ENCODE measurements at places on chromosomes 7 and 10. TPM values are rescaled to one million over a fixed set of nuclear protein-coding genes. Genes with fewer than 3 reads are reported as not detected.

DNA sequence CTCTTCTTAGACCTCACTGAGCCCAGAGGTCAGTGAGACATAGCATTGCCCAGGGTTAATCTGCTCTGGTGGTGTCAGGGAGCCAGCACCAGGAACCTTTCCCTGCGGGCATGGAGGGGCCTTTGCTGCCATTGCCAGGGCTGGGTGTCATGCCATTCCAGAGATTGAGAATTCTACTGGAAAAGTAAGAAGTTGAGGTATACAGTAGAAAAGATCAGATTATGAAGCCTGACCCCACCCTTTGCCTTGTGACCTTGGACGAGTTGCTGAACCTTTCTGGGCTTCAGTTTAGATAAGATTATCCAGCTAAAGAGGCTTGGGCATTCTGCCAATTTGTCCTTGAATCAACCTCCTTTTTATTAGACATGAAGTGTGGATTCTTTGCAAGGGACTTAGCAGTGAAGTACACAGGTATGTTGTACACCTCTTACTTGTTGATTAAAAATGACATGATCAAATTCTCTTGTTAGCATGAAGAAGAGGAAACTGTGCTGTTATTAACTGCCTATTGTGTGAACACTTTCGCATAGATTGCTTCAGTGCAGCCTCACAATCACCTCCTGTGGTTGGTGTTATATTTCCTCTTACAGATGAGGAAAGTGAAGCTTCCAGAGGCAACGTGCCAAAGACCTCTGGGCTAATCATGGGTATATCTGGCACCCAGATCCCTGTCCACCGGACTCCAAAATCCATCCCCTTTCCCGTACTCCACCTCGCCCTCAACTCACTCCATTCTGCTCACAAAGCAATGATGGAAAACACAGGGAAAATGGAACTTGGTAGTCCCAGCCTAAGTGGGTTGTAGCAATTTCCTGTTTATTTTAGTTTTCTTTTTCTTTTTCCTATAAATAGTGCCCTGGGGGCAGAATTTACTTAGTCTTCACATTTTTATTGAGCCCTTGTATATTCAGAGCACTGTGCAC is 151.3 kb downstream of the CAMK1D start:
- H3K4me1 ChIP-seq = peaks cover 41% of the 10 kb centered on the region
- H3K27ac ChIP-seq = no peak overlapping the region
- peak; percentile 53 for DNase-seq
- H3K36me3 ChIP-seq = no peaks in the 10 kb centered on the region
- no peaks in the 10 kb centered on the region for H3K27me3 ChIP-seq

DNA sequence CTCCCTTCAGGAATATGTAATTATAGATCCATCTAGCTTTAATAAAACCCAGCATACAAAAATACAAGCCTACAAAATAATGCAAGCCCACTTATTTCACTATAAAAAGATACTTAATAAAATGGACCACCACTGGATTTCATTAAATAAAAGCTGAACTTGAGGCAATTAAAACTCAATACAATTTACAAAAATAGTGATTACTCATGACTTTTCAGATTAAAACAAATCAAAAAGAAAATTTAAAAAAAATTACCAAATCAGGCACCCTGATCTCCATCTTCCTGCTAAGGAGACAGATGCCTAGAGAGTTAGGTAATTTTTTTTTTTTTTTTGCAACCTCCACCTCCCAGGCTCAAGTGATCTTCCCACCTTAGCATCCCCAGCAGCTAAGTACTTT is 41.8 kb downstream of the PRTFDC1 start:
- no peak for DNase-seq
- no peaks in the 10 kb centered on the region for H3K4me1 ChIP-seq
- no peak overlapping the region for H3K4me3 ChIP-seq

DNA sequence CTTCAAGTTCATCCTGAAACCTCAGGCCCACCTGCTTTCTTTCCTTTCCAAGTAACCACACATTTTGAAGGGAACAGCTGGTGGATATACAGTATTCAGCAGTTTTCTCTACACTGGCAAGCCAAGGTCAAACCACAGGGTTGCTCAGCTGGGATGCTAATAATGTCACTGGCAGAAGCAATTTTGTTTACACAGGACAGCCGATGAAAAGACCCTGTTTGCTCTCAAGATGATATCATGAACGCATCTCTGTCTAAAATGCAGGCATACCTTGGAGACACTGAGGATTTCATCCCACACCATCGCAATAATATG is 186.2 kb downstream of the USP6NL start:
- H3K4me1 ChIP-seq = no peaks in the 10 kb centered on the region
- no peak for DNase-seq
- no peaks in the 10 kb centered on the region for H3K36me3 ChIP-seq
- H3K4me3 ChIP-seq = no peak overlapping the region
- no peak overlapping the region for H3K27ac ChIP-seq

- no peaks in the 10 kb centered on the region for H3K36me3 ChIP-seq
- no peaks in the 10 kb centered on the region for H3K27me3 ChIP-seq
- no peak overlapping the region for H3K27ac ChIP-seq
- H3K4me3 ChIP-seq = no peak overlapping the region
Observed at GRCh38 chr10:57260175-57260574, 899.1 kb upstream of the ZWINT start.

- no peak overlapping the region for H3K27ac ChIP-seq
- no peaks in the 10 kb centered on the region for H3K36me3 ChIP-seq
- H3K4me3 ChIP-seq = no peak overlapping the region
- H3K27me3 ChIP-seq = no peaks in the 10 kb centered on the region
- no peaks in the 10 kb centered on the region for H3K4me1 ChIP-seq
Observed at GRCh38 chr7:82678259-82678658, 234.7 kb upstream of the CACNA2D1 start.

DNA sequence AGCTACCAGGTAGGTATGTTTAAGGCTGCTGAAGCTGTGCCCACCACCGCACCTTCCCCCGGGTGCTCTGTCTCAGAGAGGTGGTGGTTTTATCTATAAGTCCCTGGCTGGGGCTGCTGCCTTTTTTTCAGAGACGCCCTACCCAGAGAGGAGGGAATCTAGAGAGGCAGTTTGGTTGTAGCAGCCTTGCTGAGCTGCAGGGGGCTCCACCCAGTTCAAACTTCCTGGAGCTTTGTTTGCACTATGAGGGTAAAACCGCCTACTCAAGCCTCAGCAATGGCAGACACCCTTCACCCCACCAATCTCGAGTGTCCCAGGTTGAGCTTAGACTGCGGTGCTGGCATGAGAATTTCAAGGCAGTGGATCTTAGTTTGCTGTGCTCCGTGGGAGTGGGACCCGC is 43.6 kb upstream of the CYP2C18 start:
- no peak overlapping the region for H3K27ac ChIP-seq
- no peaks in the 10 kb centered on the region for H3K27me3 ChIP-seq
- H3K36me3 ChIP-seq = no peaks in the 10 kb centered on the region
- no peaks in the 10 kb centered on the region for H3K4me1 ChIP-seq
- H3K4me3 ChIP-seq = no peak overlapping the region

DNA sequence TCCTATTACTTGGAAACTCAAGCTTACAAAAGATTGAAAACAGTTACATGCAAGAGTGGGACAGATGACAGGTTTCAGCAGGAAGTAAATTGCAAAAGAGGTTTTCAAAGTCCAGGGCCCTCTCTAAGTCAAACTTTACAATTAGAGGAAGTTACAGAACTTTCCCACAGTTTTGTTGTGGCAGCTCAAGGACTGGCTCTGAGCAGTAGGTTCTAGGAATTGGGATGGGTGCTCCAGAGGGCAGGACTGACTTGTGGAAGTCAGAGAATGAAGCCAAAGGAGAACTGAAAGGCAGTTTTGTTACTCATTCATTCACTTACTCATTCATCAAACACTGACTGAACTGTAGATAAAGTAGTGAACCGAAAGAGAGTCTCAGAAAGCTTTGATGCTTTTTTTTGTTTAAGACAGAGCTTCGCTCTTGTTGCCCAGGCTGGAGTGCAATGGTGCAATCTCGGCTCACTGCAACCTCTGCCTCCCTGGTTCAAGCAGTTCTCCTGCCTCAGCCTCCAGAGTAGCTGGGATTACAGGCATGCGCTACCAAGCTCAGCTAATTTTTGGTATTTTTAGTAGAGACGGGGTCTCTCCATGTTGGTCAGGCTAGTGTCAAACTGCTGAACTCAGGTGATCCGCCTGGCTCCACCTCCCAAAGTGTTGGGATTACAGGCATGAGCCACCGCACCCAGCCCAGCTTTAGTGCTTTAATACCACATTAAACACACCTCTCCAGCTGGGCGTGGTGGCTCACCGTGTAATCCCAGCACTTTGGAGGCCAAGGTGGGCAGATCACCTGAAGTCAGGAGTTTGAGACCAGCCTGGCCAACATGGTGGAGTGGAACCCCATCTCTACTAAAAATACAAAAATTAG is 66.8 kb upstream of the CCNJ start:
- H3K4me3 ChIP-seq = no peak overlapping the region
- no peaks in the 10 kb centered on the region for H3K4me1 ChIP-seq
- H3K27ac ChIP-seq = no peak overlapping the region
- no peaks in the 10 kb centered on the region for H3K27me3 ChIP-seq

DNA sequence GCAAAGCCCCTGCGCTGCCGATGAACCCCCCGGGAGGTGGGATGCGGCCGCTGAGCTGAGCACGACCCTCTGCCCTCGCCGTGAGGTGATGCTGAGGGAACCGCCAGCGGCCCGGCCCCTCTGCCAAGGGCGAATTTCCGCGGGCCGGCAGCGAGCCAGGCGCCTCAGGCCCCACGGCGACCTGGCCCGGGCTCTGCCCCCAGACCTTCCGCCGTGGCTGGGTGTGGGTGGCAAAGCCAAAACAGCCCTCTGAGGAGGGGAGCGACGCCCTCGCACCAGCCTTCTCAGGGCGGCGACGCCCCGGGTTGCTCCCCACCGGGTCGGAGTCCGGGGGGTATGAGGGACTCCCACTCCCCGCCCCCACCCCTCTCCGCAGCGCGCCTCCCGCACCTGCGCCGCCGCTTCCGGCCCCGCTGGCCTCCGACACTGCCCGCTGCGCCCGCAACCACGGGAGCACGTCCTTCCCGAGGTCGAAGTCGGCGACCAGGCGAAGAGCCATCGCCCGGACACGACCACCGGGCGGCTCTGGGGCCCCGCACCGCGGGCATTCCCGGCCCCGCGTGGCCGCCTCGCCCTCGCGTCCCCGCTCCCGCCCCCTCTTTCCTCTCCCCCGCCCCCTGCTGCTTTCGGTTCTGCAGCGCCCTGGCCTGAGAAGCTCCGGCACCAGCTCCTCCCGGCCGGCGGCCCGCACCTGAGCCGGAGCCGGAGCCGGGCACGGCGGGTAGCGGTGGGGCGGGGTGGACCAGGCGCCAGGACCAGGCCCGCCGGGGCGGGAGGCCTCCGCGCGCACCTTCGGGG is at the start of gene GSAP:
GSAP (minus strand) TSS at position 527 of the 798 bp plus-strand sequence; CDS start at position 499, 28 bp downstream.
- H3K27me3 ChIP-seq = no peaks in the 10 kb centered on the region
- peaks cover 9% of the 10 kb centered on the region for H3K4me1 ChIP-seq
- no peak for DNase-seq
- H3K36me3 ChIP-seq = no peaks in the 10 kb centered on the region
- peak within 1 kb of the TSS; percentile 93 for H3K4me3 ChIP-seq

Gene TBX20
- 140 TPM for total RNA-seq

Gene NEUROG3
- not detected for total RNA-seq
